ENCODE measurements at places on chromosomes 7 and 10.

- no peak for DNase-seq
Observed at GRCh38 chr7:51366930-51367613, 50.5 kb upstream of the COBL start.

GRCh38 chr7:112781558-112781957, 8.6 kb downstream of the TMEM168 start:
- no peak for DNase-seq

DNA sequence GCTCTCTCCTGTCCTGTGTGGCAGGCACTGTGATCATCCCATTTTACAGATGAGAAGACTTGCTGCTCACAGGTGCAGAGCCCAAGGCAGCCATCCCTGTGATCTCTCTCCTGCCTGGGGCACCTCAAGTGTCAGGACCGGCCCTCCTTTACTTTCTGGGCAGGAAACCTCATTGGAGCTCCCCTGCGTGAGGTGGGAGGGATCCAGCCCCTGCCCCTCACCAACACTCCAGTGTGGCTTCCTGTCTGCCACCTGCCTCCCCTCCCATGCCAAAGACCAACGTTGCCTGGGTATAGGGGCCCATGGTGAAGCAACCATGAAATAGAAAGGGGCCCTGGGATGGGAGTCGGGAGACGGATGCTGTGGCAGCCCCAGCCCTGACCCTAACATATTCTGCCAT, 91.2 kb upstream of the MYL10 start:
- DNase-seq: no peak

GRCh38 chr10:91590904-91591796, 41.7 kb downstream of the PPP1R3C start:
- DNase-seq: no peak

GRCh38 chr7:128407233-128407589, 2.6 kb downstream of the IMPDH1 start:
- no peak for DNase-seq

DNA sequence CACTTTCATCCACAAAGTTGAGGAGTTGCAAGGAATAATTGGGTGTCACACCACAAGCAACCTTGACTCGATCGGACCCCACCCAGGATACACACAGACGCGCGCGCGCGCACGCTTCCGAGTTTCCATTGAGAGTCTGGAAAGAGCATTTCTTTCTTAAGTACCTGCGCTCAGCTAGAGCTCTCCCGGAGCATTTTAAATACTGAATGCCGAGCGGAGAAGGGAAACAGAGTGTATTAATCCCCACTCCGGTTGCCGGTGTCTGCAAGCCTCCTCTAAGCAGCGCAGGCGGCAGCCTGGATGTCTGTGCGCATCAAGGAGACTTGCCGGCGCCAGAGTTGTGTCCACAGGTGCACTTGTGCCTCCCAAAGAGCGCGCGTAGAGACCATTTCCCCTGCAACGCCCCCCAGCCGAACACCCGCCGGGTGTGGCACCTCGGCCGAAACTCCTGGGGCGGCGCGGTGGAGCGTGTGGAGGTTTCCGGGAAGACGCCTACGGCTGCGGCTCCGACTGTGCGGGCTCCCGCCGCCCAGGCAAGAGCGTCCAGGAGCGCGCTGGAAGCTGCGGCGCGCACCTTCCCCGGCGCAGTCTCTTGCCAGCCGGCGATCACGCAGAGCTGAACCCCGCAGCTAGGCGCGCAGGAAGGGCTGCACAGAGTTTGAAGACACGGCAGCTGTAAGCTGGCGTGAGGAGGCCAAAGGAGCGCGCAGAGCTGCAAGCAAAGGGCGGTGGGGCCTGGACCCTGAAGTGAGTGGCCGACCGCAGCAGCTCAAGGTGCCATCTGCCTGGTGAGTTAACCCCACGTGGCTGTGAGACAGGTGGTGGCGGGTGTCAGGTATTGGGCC, 1.1 kb upstream of the FEZF1 start:
- no peak for DNase-seq

- no peak for DNase-seq
Observed at GRCh38 chr10:86658751-86659150, 4.4 kb downstream of the OPN4 start.

GRCh38 chr7:139893999-139894398, 64.9 kb downstream of the TBXAS1 start:
- no peak for DNase-seq

- DNase-seq: no peak
Observed at GRCh38 chr10:71688256-71688655, 31.3 kb downstream of the C10orf105 start.

GRCh38 chr7:154913638-154914307, 89.2 kb downstream of the PAXIP1 start:
- DNase-seq: peak; percentile 74

DNA sequence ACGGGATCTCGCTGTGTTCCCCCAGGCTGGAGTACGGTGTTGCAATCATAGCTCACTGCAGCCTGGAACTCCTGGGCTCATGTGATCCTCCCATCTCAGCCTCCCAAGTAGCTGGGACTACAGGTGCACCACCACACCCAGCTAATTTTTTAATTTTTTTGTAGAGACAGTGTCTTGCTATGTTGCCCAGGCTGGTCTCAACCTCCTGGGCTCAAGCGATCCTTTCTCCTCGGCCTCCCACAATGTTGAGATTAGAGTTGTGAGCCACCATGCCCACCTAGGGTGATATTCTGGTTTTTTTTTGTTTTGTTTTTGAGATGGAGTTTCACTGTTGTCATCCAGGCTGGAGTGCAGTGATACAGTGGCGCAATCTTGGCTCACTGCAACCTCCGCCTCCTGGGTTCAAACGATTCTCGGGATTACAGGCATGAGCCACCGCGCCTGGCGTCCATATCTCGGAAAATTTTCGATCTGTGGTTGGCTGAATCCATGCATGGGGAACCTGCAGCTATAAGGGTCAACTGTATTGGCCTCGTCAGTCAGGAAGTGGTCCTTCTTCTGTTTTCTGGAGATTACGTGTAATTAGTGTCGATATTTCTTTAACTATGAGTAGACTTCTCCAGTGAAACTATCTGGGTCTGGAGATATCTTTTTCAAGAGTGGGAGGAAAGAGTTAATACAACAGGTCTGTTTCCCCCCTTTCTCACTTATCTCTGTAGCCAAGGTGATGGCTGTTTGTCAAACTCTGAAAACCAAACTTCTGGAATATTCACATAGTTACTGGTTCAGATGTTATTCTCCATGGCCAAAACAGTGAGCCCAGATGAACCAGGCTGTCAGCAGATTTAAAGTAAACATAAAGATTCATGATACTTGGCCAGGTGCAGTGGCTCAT, 21.0 kb upstream of the FIS1 start:
- no peak for DNase-seq

DNA sequence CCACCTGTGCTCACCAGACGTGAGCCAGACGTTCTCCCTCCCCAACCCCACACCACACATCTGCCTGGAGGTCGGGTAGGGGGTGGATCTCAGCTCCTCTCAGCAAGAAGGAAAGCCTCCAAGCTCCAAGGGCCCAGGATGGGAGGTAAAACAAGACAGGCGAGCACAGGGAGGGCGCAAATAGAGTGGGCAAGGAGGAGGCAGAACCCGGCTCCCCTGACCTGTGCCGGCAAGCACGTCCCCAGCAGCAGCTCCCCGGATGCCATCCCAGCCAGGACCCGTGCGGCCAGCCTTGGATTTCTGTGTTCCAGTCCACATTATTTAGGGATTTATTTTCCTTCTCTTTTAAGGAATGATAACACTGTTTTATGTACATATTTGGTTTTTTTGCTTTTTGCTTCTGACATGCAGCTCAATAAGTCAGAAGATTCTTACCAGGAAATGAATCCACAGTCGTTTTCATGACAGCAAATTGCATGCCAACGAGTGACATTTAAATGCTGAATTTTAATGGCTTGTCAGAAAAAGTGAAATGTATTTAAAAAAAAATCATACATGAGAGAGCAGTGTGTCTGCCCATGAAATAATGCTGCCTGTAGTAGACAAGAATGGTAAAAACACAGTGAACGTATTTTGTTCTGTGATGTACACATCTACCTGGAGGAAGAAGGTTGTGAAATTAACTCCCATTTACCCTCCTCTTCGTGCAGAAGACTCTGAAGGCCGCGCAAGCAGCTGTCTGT, 276.5 kb downstream of the PTPRN2 start:
- no peak for DNase-seq

DNA sequence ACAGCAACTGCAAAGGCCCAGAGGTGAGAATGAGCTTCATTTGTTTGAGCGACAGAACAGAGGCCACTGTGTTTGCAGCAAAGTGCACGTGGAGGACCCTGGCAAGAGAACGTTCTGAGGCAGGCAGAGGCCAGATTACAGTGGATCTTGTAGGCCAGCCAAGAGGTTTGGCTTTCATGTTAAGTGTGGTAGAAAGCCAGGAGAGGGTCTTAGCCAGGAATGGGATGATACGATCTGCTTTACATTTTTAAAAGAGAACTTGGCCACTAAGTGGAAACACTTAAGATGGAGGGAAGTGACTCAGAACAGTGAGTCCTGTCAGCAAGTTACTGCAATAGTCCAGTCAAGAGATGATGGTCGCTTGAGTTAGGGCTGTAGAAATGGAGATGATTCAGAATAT, 4.6 kb downstream of the CCDC136 start:
- DNase-seq: no peak

- DNase-seq: no peak
Observed at GRCh38 chr10:95716466-95716865, 22.7 kb upstream of the TCTN3 start.
